ENCODE measurements at places on chromosomes 4 and X. TPM values are rescaled to one million over a fixed set of nuclear protein-coding genes. Genes with fewer than 3 reads are reported as not detected.
A peak's percentile ranks its signal among the peaks of the same experiment; 100 is the strongest.

GRCh38 chr4:1126506-1126905 lies 13.1 kb upstream of the RNF212 start:
- DNase-seq: no peak

GRCh38 chrX:154436983-154437752 lies at the start of gene GDI1:
TSS of gene GDI1 (plus strand) at chrX:154437154. CDS start at chrX:154437255, 101 bp downstream.
- peak; percentile 75 for DNase-seq

DNA sequence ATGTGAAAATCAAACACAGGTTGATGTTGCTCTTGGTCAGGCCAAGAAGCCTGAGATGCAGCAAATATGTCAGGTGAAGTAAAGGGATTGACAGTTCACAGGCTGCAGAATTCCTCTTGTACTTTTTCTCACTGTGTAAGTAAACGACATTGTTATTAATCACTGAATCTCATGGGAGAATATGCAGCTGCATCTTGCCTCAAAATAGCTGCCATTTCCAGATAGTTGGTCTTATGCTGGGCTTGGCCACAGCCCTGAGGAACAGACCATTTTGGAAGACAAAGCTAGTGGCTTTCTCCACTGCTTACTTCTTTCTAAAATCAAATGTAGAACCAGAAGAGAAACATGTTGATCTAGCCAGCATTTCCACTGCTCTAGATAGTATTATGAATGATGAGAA lies 403.4 kb upstream of the NR3C2 start:
- no peak for DNase-seq

DNA sequence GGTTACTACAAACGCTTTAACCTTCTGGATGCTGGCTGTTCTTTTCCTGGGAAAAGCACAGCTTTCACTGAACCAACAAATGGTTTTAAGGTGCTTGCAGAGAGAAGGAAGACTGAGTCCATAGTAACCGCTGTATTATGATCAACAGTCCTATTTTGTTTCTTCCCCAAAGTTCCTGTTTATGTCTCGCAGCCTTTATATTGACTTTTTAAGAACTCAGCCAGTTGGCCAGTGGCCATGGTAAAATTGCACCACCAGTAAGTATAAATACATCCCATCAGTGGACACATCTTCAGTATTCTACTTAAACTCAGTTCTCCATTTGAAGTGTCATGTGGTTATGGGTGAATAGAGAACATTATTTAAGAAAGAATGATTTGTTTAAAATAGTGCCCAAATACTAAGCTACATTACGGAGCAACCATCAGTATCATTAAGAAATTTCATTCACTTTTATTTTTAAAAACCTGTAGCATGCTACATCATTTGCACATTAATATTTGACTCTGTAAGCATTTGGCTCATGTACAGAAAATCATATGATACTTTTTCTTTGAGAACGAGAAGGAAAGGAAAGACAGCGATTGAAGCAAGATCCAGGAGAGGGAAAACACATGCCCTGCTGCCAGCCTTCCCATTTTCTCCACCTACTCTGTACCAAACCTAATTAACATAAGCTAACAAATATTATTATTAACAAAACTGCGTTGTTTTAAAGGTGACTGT lies 287.0 kb downstream of the ARHGAP24 start:
- DNase-seq: no peak

GRCh38 chr4:121658125-121658524 lies 38.7 kb downstream of the ANXA5 start:
- no peak for DNase-seq

DNA sequence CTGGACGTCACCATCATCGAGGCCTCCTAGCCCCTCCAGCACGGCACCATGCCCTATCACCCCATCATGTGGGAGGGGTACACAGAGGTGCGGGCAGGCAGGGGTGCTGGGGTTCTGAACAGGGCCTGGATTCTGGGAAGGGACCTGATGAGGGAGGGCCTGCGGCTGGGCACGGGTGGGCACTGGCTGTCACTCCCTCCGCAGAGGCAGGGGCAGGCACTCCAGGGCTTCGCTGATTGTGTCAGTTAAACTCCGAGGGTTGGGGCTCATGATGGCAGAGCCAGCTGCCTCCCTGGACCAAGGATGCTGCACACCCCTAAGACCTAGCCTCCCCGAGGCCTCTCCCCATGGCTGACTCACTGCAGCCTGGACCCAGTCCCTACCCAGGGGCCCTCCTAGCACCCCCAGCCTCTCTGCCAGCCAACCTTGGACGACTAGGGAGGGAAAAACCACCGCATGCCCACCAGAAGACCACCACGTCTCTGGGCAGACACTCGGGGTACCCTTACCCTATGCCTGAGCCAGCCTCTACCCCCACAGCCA lies 45.9 kb downstream of the ZFYVE28 start:
- DNase-seq: no peak

GRCh38 chrX:19675731-19676130 lies 160.4 kb upstream of the MAP3K15 start:
- no peak for DNase-seq

DNA sequence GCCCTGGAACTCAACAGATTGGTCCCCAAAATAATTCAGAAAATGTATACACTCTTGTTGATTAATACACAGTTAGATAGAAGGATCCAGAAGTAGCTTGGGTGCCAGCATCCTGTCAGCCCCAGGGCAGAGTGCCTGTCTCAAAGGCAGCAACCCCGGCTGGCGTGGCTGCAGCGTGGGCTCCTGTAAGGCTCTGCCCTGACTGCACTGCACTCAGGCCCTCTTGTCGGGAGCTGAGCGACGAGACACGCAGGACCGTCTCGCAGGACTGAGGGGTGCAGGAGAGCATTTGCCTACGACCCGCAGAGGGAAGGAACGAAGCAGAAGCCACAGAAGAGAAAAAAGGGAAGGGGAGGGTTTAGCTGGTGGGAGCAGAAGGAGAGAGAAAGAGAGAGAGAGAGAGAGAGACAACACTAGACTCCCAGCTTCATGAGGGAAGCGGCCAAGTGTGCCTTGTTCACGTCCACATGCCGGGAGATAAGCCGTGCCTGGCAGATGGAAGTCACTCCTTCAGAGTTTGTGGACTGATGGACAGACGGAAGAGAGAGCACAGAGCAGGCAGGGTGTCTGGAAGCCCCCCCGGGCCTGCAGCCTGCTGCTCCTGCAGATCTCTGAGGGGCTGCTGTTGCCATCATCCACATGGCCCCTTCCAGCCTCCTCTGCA lies 38.7 kb upstream of the HELT start:
- DNase-seq: no peak

GRCh38 chr4:61462451-61463326 lies 262.6 kb downstream of the ADGRL3 start:
- DNase-seq: no peak

GRCh38 chr4:186749611-186750281 lies 26.1 kb upstream of the FAT1 start:
- no peak for DNase-seq

GRCh38 chr4:26819478-26820095 lies 41.1 kb upstream of the STIM2 start:
- DNase-seq: no peak

DNA sequence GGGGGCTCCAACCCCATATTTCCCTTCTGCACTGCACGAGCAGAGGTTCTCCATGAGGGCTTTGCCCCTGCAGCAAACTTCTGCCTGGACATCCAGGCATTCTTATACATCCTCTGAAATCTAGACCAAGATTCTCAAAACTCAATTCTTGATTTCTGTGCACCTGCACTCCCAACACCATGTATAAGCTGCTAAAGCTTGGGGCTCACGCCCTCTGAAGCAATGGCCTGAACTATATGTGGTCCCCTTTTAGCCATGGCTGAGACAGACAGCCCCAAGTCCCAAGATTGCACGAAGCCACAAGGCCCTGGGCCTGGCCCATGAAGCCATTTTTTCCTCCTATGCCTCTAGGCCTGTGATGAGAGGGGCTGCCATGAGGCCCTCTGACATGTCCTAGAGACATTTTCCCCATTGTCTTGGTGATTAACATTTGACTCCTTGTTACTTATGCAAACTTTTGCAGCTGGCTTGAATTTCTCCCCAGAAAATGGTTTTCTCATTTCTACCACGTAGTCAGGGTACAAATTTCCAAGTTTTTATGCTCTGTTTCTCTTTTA lies 468.0 kb upstream of the SLIT2 start:
- no peak for DNase-seq

DNA sequence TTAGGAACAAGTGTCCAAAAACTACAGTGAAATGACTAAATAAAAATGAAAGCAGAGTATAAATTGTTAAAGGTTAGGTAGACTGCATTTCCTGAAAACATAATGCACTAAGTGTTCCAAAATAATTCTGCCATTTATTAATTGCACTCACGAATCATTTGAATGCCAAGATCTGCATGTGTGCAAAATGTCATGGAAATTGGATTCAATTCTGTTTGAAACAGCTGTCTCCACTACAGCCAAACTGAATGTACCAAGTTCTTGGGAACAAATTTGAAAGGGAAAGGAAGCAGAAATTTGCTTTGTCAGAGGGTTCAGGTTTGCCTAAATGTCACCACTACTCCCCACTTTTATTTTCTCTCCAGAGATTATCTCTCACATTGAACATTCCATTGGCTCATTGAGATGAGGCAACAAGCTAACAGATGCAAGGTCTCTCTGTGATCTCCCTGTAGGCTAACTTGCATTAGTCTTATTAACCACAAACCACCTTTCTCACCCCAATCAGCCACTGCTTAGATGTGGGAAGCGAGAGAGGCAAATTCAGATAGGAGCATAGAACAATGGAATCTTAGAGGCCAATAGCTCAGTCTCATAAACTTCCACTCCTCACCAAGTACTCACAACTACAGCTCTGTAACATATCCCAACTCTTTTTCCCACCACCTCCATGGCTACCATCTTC lies 226.6 kb downstream of the KDR start:
- DNase-seq: no peak

GRCh38 chr4:108398316-108398715 lies 222.1 kb upstream of the RPL34 start:
- no peak for DNase-seq

GRCh38 chr4:151887816-151888180 lies 127.0 kb upstream of the GATB start:
- DNase-seq: no peak

DNA sequence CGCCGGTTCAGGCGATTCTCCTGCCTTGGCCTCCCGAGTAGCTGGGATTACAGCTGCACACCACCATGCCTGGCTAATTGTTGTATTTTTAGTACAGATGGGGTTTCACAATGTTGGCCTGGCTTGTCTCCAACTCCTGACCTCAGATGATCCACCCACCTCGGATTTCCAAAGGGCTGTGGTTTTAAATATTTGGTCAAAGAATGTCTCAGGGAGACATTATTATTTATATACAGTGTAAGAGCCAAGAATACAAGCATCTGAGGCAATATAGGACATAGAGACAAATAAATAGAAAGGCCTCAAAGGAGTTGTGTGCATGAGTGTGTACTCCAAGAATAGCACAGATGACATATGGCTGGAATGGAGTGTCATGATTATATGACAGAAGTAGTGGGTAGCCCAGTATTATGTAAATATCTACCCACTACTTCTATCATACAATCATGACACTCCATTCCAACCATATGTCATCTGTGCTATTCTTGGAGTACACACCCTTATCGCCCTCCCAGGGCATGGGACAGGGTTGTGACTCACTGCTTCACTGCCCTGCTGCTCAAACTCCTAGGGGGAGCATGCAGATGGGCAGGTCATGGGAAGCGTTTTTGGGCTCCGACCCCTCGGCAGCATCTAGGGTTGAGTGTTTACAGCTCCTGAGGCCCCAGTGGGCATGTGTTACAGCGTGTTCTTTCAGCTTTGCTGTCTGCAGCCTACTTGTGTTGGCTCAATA lies 1649.8 kb upstream of the PCDH10 start:
- no peak for DNase-seq

- DNase-seq: no peak
These were observed 11.0 kb downstream of the SH3BP2 start for GRCh38 chr4:2803624-2804448.

- no peak for DNase-seq
These were observed 68.4 kb upstream of the ETNPPL start for GRCh38 chr4:108831291-108831690.

DNA sequence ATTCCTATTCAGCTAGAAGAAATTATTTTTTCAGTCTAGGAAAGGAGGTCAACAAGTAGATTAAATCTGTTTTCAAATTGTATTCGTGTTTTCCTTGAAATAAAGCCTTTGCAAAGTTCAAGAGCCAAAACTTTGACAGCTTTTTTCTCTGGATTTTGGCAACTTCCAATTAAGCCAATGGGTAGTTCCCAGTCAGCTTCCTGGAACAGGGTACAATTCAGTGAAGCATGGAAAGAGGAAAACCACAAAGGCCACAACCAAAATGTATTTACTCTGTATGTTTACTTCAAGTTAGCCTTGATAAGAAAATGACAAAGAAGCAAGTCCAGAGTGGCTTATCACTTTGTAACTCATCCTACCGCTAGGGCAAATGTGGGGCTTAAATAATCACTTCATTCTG lies 188.6 kb downstream of the COMMD8 start:
- DNase-seq: no peak

DNA sequence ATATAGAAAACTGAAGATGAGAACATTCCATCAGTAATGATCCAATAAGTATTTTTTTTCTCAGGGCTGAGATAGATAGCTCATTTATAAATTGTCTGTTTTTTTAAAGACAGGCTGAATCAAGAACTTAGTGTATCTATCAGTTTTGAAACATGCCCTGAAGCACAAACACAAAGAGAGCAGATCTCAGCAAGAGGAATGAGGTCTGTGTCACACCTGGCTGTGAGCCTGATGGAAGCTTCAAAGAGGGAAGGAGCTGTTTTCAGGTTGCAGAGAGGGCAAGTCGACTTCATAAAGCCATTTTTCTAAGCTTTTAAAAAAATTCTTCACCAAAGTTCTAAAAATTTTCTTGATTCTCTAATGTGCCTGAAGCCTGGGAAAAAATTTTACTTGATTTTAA lies 434.9 kb downstream of the PDGFC start:
- DNase-seq: no peak

DNA sequence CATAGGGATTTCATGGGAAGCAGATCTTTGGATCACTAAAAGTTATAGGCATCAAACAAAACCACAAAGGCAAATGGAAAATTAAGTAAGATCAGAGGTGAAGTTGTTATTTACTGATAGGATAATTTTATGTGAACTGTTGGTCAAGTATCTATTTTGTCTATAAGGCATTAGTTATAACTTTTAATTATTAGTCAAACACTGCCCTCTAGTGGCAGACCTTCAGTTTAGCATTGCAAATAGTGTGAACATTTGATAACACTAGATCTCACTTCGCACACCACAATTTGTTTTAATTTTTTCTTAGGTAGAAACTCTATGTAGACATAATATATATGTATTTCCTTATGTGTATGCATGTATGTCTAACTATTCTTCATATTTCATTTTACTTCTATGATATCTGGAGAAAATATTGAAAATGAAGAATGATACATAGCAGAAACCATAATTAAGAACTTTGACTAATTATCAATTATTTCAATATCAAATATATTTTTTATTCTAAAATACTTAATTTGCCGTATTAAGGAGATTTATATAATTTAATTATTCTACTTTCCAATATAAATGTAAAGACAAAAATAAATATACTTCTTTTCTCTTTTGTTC lies 214.5 kb upstream of the TACR3 start:
- peak; percentile 2 for DNase-seq

- DNase-seq: no peak
These were observed 297.7 kb upstream of the HAND2 start for GRCh38 chr4:173827707-173828106.

CSAG1 gene
- not detected for total RNA-seq

MCTS1 gene
- total RNA-seq: 40.4 TPM

CFI gene
- 0.17 TPM for total RNA-seq

TLR10 gene
- 0.12 TPM for total RNA-seq

BGN gene
- not detected for total RNA-seq

EDA gene
- total RNA-seq: 4.3 TPM

NSDHL gene
- total RNA-seq: 10.8 TPM

MAGEA9B gene
- not detected for total RNA-seq

Measured in activated T-cell treated with anti-CD3 and anti-CD28 coated beads, Interleukin-2, amount 50 U/mL, for 72 hours (primary cell).